ENCODE measurements at places on chromosomes 11 and 22.

- no peak for DNase-seq
Observed at GRCh38 chr11:15507592-15507991, 392.9 kb downstream of the INSC start.

DNA sequence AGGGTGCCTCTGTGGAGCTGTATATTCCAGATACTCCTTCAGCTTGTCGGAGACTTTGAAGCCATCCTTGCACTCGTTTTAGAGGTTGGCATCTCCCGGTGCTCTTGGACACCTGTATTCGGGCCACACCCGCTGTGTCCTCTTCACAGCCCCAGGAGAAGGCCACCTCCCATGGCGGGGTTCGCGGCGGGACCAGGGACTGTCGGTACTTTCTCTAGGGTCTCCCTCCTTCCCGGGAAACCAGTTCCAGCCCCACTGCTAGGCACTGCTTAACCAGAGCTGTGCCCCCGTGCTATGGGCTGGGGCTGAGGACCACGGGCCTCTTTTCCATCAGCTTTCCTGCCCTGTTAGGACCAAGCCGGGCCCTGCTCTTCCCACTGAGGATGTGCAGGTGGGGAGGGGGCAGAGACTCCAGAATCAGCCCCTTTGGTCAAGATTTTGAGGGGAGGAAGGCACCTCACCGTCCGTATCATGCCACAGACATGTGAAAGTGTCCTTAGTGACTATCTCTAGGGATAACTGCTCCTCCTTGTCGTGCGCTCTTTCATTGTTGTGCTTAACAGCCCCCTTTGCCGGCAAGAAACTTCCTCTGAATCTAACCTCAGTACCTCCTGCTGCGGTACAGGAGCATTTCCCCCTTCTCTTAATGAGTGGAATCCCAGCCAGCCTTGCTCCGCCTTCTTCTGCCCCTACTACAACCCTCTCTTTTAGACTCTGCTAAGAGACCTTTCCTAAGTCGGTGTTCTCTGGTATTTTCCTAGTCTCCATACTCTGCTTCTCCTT, 1.2 kb upstream of the B3GAT1 start:
- no peak for DNase-seq

- no peak for DNase-seq
Observed at GRCh38 chr11:47518212-47518964, 34.5 kb downstream of the CELF1 start.

GRCh38 chr22:24190596-24191208, 9.4 kb downstream of the SUSD2 start:
- no peak for DNase-seq

GRCh38 chr11:83033371-83033770, 38.3 kb downstream of the RAB30 start:
- DNase-seq, result no peak

DNA sequence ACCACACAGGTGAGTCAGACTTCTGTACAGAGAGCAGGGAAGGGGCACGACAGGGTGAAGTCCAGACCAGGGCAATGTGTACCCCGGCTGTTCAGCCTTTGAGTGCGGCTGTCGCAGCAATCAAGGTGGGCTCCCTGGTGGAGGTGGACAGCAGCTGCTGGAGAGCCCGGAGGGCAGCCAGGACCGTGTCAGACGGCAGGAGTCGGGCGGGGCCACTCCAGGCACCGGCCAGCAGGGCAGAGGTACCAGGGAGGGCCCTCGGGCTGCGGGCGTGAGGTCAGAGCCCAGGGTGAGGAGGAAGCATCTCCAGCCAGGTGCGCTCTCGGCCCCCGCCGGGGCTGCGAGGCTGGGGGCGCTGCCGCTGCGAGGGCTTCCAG, 802 bp upstream of the PIM3 start:
- DNase-seq, result peak; percentile 39

- peak; percentile 83 for DNase-seq
Observed at GRCh38 chr11:124800226-124800929, at the start of gene MSANTD2. Gene MSANTD2, minus strand, starts transcription at chr11:124800406. Its CDS starts 26 bp downstream, at chr11:124800380.

DNA sequence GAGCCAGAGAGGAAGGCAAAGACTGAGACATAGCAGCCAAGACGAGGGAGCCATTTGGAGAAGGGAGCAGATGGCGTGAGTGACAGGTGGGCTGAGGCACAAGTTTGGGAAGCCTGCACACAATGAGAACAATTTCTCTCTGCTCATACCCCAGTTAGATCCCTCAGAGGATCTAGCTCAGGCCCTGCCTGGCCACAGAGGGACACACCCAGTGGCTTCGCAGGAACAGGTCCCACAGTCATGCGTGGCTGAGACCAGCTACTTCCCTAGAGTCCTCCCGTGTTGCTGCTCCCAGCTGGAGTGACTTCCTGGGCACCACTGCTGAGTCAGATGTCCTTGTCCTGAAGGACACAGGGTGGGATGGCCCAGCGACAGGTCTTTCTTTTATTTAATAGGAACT, 33.4 kb upstream of the LYVE1 start:
- DNase-seq, result no peak

GRCh38 chr11:20631519-20632168, 32.2 kb downstream of the SLC6A5 start:
- no peak for DNase-seq

DNA sequence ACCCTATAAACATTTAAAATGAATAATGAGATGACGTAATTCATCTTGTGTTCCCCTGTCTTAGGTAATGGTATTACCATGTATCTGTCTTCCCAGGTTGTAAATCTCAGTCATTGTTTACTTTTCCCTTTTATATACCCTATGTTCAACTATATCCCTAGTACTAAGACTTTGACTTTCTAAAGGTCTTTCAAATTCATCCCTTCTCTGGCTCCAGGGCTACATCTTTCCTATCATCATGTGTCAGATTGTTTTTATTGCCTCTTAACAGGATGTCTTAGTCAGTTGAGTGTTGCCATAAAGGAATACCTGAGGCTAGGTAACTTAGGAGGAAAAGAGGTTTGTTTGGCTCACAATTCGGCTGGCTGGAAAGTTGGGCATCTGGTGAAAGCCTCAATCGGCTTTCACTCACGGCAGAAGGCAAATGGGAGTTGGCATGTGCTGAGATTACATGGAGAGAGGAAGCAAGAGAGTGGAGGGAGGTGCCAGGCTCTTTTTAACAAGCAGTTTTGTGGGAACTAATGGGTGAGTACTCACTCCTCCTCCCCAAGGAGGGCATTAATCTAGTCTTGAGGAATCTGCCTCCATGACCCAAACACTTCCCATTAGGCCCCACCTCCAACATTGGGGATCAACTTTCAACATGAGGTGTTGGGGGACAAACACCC, 11.6 kb upstream of the DLAT start:
- DNase-seq, result no peak

DNA sequence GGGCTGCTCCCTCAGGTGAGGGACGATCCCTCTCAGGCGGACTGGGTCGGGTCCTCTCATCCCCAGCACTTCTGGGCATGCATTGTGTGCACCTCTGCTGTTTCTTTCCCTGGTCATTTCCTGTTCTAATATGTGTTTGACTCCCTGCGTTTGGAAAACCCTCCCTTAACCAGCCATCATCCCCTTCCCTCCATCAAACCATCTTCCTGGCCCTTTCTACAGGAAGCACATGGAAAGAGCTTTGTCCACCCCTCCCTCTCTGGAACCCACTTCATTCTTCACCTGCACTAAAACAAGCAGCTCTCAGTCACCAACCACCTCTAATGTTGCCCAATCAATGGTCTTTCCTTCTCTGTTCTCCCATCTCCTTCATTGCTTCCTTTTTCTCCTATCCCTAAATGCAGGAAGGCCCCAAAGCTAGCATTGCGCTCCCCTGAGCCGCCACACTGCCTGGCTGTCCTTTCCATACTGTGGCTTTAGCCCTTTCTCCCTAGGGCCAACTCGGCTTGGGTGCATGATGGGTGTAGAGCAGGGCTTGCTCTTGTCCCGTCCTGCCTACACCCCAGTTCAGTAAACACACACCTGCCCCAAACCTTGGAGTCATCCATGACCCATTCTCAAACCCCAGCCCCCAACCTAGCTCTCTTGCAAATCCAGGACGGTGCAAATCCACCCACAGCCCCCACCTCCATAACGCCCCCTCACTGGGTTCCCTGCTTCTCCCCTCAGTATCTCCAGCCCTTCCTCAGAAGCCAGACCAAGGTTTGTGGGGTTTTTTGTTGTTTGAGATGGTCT, 5.4 kb upstream of the GAS2L1 start:
- no peak for DNase-seq

DNA sequence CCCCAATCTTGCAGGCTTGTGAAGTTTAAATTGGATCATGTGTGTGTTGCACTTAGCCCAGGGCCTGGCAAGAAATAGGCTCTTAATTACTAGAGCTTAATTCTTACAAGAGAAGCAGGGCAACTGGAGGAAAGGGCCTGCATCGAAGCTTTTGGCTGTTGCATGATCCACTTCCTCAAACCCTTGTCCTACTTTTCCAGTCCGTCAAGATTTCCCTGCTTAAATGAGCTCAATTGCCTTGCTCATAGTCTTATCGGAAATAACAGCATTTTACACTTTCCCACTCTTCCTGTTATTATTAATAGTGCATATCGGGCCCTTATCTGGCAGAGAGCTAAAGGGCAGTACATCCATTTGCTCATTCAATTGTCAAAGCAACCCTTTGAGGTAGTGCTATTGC, 18.1 kb downstream of the DTX4 start:
- DNase-seq, result no peak

GRCh38 chr11:45092901-45093760, 53.3 kb upstream of the PRDM11 start:
- DNase-seq, result peak; percentile 57

- DNase-seq, result no peak
Observed at GRCh38 chr11:56659755-56660154, 3.7 kb upstream of the OR5AR1 start.

DNA sequence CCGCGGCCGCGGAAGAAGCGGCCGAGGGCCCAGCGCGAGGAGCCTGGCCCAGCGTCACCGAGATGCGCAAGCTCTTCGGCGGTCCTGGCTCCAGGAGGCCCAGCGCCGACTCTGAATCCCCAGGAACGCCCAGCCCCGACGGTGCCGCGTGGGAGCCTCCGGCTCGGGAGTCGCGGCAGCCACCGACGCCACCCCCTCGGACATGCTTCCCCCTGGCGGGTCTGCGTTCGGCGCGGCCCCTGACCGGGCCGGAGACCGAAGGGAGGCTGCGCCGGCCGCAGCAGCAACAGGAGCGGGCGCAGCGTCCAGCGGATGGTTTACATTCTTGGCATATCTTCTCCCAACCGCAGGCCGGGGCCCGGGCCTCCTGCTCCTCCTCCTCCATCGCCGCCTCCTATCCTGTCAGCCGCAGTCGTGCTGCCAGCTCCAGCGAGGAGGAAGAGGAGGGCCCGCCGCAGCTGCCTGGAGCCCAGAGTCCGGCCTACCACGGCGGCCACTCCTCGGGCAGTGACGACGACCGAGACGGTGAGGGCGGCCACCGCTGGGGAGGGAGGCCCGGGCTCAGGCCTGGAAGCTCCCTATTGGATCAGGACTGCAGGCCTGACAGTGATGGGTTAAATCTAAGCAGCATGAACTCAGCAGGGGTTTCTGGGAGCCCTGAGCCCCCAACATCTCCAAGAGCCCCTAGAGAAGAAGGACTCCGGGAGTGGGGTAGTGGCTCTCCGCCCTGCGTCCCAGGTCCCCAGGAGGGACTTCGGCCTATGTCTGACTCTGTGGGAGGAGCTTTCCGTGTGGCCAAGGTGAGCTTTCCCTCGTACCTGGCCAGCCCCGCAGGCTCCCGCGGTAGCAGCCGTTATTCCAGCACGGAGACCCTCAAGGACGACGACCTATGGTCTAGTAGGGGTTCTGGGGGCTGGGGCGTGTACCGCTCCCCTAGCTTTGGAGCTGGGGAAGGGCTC, 1.2 kb downstream of the ARHGEF17 start:
- no peak for DNase-seq

- DNase-seq, result no peak
Observed at GRCh38 chr11:19121646-19122045, 4.7 kb downstream of the ZDHHC13 start.

DNA sequence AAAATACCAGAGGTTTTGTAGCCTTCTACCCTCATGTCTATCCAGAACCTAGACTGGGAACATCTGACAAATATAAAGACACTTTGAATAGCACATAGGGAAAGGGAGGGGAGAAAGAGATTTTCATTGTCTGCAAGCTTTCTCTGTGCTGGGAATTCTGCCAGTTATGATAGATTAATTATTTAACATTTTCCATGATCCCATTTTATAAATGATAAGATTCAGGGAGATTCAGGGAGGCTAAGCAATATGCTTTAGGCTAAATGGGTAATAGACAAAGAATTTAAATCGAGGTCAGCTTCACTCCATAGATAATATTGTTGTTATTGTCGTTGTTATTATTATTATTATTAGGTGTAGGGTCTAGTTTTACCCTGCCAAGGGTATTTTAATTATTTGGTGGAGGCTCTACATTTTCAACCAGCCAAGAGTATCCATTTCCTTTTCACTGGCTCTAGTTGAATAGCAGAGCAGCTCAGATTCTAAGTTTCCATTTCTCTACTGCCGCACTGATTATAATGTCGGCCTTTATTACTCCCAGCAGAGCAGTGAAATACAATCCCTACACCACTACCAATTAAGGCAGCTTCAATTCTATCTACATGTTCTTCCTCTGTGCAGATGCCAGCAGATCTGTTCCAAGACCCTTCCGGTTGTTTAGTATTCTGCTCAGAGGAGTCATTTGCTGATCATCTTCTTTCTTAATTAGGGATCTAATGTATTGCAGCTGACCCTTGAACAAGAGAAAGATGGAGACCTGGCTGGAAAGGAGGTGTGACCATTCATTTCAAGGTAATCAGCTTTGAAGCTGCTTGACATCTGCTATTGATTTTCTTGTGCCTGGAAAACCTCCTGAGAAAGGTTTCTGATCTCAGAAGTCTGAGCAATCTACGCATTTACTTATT, 23.8 kb upstream of the SYN3 start:
- no peak for DNase-seq

GRCh38 chr11:128610721-128611617, 23.6 kb upstream of the ETS1 start:
- peak; percentile 65 for DNase-seq

GRCh38 chr22:30488121-30488520, 16.3 kb upstream of the SEC14L3 start:
- no peak for DNase-seq

- peak; percentile 32 for DNase-seq
Observed at GRCh38 chr11:2526808-2527381, 82.1 kb downstream of the KCNQ1 start.

GRCh38 chr11:17333799-17334586, 17.6 kb upstream of the NCR3LG1 start:
- peak; percentile 29 for DNase-seq

DNA sequence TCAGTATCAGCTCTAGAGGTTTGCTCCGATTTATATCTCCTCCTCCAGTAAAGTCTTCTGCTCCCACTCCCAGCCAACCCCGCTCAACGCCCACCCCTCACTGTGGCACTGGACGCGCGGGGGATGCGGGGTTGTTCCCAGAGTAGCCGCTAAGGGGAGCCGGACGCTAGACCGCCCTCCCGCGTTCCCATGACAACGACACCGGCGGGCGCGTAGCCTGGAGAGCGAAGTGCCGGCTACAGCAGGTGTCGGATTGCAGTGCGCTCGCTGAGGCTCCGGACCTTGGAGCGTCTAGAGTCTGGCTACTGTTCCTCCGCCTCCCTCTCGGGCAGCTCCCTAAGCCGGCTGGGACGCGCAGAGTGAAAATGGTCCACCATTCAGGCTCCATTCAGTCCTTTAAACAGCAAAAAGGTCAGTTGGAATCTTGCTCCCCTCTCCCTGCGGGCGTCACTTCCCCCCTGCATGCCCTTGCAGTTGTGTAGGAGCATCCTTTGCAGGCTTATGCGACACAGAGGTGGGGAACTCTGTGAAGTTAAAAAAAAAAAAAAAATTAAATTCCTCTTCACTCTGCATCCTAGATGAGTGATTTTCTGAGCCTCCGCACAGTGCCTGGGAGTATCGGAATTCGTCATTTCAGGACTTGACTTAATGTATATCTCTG, at the start of gene ANO3:
ANO3 (plus strand) TSS at position 220 of the 661 bp plus-strand sequence; CDS start at position 366, 146 bp downstream.
- DNase-seq, result no peak
